CD4-positive, alpha-beta T cell (primary cell): ENCODE measurements at places on chromosomes 13 and 19.

GRCh38 chr19:54421169-54421516, 5.9 kb downstream of the TTYH1 start:
- DNase-seq, result no peak

- DNase-seq, result peak; percentile 53
These were observed 107.8 kb upstream of the TNFSF11 start for GRCh38 chr13:42466123-42466522.

GRCh38 chr19:55132453-55133129, 15.2 kb upstream of the PPP1R12C start:
- DNase-seq, result no peak

DNA sequence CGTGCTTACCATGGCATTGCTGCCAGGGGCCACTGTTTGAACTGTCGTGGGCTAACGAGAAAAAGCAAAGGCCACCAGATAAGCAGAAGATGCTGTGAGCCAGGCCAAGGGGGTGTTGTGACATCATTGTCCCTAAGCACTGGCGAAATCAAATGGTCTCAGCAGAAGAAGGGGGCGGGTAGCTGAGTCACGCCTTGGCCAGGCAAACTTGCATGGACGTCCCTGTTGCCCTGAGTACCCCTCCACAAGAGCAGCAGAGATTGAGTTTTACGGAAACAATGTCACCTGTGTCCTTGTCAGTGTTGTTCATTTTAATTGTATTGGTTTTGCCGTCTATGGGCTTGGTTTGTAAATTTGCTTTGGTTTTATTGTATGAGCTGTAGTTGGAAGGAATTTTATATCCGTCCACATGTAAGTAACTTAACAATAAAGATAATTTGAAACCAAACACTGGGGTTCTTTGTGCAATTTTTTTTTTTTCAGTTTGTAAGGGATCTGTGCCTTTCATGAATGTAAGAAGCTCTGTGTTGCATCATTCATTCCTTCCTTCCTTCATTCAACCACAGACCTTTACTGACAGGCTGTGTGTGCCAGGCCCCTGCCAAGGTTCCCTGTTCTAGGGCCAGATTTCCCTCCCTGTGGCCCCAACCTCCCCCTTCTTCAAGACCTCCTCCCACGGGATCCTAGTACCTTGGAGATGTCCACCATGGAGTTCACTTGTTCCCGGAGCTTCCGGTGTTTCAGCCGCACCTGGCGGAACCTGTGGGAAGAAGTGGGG, 12.3 kb downstream of the KCNN4 start:
- DNase-seq, result no peak

DNA sequence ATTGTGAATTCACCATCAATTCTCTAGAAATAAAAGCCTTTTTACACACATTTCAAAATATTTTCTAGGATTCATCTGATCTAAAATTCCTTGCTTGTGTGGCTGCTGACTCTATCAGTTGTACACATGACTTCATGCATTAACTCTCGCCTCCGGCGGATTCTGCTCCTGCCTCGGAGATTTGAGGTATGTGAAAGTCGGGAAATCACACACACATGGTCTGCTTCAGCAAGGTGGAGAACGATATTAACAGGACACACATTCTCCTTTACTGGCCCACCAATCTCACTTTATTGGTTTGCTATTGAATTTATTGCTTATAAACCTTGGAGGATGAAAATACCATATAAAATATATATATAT, 855.7 kb downstream of the SLITRK5 start:
- no peak for DNase-seq

DNA sequence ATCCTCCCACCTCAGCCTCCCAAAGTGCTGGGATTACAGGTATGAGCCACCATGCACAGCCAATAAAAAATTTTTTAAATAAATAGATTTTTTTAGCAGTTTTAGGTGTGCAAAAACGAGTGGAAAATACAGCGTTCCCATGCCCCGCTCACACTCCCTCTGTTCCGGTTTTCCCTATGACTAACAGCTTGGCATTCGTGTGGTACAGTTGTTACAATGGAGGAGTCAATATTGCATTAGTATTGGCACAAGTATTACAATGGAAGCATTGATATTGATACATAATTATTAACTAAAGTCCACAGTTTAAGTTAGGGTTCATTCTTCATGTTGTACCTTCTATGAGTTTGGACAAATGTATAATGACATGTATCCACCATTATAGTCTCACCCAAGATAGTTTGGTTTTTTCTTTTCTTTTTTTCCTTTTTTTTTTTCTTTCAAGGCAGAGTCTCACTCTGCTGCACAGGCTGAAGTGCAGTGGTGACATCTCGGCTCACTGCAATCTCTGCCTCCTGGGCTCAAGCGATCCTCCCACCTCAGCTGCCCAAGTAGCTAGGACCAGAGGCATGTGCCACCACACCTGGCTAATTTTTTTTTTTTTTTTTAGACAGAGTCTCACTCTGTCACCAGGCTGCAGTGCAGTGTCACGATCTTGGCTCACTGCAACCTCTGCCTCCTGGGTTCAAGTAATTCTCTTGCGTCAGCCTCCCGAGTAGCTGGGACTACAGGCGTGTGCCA, 15.4 kb upstream of the RAB20 start:
- DNase-seq, result no peak

- DNase-seq, result no peak
These were observed 26.8 kb upstream of the GJB6 start for GRCh38 chr13:20258963-20259288.

GRCh38 chr13:24502533-24503378, 9.8 kb downstream of the PARP4 start:
- no peak for DNase-seq

DNA sequence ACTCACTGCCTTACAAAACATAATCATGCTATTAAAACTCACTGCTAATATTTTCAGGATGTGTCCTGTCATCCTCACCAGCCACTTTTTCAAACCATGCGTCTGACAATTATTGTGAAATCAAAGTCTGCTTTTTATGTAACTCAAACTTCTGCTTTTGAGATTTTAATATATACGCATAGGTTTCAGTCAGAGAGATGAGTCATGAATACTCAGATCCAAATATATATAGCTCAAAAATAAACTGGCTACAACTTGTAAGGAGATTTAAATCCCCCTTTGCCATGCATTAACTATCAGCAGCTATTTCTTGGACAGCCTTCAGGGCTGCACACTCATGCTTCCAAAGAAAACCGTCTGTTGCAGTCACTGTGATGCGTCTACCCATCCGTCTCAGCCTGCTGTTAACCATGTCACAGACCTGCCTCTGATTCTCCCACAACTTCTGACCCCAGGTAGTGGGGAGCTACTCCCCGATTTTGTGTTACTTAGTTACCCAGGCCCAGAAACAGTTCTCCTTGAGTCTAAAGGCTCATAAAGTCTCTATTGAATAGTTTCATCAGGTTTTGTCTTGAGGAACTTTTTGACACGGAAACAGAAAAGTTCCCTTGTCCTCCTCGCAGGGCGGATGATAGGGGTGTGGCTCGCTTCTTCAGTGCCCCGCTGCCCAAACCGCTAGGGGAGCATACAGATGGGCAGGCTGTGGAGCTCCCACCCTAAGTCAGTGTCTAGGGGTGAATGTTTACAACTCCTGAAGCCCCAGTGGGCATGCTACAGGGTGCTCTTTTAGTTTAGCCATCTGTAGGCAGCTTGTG, 33.8 kb upstream of the SGCG start:
- DNase-seq, result no peak
